Head of caudate nucleus (tissue), 42 donors: ENCODE measurements at places on chromosomes 11 and 22.
A peak's percentile ranks its signal among the peaks of the same experiment; 100 is the strongest.

DNA sequence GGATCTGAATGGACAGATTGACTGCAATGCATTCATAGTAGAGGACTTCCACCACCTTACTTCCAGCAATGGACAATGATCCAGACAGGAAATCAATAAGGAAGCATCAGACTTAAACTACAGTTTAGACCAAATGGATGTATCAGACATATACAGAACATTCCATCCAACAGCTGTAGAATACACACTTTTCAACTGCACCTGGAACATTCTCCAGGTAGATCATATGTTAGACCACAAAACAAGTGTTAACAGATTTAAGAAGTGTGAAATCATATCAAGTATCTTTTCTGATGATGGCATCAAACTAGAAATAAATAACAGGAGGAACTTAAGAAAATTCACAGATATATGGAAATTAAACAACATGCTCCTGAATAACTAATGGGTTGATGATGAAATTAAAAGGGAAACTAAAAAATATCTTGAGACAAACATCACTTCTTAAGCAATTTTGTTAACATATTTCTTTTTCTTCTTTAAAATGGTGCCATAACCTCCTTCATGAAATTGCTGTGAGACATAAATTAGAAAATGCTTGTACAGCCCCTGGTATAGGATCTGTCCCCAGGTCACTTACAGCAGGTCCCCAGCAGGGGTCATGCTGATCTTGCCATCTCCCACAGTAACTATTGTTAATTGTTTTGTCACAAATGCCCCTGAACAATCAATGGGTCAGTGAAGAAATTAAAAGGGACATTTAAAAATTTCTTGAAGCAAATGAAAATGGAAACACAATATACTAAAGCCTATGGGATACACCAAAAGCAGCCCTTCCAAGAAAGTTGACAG, 100.0 kb upstream of the OR4B1 start:
- DNase-seq: no peak

DNA sequence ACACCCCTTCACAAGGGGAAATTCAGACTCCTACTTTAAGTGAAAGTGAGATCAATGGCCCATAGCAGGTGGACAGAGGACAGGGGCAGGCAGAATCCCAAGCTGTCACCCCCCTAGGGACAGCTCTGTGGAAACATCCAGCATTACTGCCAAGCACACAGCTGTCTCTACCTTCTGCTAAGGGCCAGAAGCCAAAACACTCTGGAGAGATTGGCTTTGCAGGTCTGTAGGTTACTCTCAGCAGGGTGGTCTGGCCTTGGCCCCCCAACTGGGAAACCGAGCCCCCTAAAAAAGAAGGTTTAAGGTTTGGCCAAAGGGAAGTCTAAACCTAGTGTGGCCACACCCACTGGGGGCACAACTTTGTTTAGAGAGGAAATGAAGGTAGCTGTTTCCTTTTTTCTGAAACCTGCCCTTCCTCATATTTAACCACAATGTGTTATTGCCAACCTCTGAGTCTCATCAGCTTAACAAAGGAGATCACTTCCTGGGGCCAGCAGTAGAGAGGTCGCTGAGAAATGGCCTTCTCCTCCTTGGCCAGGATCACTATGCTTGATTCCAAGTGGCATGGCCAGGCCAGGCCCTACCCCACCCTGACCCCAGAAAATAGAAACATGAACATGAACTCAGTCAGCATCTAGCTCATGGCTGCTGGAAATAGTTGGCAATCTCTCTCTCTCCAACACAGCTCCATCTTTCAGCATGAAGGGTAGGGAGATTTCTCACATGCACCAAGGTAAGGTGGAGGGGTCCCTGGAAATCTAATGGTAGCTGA, 25.9 kb upstream of the SCARF2 start:
- DNase-seq: no peak

DNA sequence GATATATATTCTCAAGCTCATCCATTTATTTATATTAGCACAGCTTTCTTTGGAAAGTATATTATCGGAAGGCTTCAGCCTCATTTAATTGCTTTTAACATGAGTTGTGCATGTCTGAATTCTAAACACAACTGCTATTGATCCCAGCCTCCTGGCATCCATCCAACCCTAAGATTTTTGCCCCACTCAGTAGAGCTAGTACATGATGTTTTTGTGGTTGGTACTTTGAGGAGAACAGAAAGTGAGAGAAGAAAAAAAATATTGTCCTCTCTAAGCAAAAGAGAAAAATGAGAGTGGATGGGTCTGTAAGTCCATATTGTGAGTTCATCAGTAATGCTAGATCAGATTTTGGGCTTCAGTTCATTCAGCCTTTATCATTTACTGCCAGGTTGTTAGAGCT, 198.7 kb downstream of the DDX10 start:
- DNase-seq: no peak

GRCh38 chr11:63445118-63445517, 45.8 kb downstream of the PLAAT5 start:
- DNase-seq: no peak

DNA sequence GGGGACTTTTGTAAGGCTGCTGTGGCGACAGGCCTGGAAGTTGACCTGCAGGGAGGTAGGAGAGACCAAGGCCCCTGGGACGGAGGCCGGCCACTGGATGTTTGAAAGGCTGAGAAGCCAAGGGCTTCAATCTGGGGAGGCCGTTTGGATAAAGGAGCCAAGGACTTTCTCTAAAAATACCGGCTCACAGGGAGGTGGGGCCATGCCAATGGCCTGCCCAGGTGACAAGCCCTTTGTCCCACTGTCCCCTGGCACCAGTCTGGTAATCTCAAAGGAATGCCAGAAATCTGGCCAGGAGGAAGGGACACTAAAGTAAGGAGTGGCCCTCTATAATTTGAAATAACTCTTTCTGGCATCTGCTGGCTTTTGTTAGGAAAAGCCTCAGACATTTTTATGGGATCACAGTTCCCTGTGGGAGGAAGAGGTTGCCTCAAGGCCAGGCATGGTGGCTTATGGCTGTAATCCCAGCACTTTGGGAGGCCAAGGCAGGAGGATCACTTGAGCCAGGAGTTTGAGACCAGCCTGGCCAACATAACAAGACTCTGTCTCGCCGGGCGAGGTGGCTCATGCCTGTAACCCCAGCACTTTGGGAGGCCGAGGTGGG, 1.9 kb upstream of the CHKA start:
- DNase-seq: no peak

DNA sequence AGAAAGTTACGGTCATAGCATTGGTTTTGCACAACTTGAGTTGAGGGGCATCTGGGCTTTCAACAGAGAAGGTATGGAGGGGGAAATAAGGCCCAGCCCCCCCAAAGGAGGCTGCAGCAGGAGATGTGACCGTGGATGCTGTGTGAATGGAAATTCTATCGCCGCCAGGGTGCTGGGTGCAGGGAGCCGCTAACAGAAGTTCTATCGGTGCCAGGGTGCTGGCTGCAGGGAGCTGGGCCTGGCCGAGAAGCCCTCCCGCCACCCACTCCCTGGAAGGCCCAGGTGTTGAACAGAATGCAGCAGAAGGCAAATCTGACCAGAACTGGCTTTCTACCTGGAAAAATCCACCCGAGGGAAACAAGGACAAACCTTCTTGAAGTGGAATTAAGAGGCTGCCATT, 115.0 kb downstream of the SHANK2 start:
- DNase-seq: no peak

DNA sequence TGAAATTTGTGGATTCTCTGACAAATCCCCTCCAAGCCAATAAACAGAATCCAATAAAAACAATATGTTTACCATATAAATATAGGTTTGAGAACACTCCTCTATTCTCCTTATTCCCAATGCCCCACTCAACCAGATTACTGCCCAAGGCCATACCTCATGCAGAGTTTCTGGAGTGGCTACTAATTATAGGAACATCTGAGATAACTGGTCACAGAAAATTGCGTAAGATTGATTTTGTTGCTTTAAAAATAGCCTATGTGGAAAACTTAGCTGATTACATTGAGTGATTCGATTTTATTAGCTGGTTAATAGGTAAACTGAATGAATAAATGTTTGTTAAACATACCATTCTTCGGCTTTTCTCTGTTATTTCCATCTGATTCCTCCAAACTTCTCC, 48.0 kb downstream of the ME3 start:
- no peak for DNase-seq

DNA sequence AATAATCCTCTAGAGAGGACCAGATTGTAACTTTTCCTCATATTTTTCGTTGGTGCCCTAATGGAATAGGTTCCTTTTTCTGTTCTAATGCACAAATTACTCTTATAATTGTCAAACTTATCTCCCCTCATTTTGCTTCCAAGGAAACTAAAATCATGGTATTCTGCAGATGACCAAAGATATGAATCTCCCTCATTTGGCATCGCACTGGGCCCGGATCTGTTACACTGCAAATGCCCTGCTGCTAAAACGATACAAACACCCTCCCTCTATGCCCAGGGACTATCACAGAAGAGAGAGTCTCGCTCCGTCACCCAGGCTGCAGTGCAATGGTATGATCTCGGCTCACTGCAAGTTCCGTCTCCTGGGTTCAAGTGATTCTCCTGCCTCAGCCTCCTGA, 7.6 kb downstream of the KLHDC7B start:
- DNase-seq: no peak

DNA sequence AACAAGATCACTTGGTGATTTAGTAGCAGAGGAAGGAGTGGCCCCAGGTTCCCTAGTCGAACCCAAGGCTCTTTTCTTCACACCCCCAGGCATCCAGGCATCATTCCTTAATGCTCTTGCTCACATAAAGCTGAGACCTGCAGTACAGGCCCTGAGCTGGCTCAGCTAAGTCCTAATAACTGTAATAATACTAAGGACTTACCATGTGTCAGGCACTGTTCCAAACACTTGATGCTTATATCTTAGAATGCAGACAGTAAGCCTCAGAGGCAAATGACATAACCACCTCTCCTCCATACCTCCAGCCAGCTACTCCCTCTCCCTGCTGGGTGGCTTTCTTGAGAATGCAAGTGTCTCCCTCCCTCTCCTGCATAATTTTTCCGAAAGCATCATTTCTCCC, 33.2 kb downstream of the ANKK1 start:
- DNase-seq: no peak

GRCh38 chr22:31952094-31952401, 7.7 kb downstream of the YWHAH start:
- no peak for DNase-seq

DNA sequence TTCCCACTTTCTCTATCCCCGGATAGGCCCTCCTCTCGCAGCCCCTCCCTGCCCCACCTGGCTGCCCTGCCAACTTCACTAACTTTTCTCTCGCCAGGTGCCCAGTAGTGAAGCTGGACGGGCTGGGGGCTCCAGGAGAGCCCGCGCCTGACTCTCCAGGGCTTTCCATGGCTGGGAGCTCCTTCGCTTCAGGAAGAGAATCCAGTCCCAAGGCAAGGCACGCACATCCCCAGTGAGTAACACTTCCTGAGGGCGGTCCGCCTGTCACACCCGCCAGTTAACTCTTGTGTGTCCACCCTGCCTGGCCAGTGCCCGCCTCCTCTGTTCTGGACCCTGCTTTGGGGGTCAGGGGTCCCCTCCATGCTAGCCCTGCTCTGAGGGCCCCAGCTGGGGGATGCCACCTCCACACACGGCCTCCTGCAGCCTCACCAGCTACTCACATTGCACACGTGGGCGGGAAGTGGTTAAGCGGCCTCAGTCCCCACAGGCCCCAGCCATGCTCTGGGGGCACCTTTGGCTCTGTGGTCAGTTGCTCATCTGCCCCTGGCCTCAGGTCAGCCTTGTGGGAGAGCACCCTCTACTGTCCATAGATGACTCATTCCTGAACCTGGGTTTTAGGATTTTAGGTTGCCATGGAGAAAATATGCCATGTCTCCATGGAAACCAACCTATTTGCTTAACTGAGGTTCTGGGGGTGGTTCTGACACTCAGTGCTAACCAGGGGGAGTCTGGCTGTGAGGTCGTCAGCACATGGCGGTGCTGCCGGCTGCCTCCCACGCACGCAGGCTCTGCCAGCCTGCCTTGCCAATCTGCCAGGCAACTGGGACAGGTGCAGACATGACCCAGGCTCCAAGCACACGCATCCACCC, at the start of gene RIN1:
TSS of gene RIN1 (minus strand) at position 201 of the 869 bp plus-strand sequence. CDS start at position 169, 32 bp downstream.
- peak; percentile 79 for DNase-seq

- DNase-seq: peak; percentile 87
These were observed at the start of gene NLRX1 for GRCh38 chr11:119168471-119169281. Gene NLRX1 (plus strand): TSS chr11:119168725. CDS start chr11:119171404, 2,679 bp downstream.

DNA sequence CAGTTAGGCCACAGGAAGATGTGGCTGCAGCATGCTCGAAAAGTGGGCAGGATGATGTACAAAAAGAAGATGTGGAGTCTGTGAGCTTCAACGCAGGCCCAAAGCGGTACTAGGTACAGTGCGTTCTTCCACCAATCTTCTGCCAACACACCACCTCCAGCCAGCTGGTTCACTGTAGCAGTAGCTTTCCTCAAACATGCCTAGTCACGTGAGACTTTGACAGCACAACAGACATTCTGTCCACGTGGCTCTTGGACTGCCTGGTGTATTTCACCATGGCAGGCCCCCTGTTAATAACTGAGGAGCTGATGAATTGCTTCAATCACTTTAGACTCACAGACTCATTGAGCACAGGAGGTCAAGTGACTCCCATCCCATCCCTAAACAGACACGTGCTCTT, 14.1 kb downstream of the SYN3 start:
- no peak for DNase-seq

GRCh38 chr11:8375460-8375859, 111.8 kb upstream of the LMO1 start:
- no peak for DNase-seq

- no peak for DNase-seq
These were observed 107.9 kb upstream of the BMAL1 start for GRCh38 chr11:13169709-13170108.

DNA sequence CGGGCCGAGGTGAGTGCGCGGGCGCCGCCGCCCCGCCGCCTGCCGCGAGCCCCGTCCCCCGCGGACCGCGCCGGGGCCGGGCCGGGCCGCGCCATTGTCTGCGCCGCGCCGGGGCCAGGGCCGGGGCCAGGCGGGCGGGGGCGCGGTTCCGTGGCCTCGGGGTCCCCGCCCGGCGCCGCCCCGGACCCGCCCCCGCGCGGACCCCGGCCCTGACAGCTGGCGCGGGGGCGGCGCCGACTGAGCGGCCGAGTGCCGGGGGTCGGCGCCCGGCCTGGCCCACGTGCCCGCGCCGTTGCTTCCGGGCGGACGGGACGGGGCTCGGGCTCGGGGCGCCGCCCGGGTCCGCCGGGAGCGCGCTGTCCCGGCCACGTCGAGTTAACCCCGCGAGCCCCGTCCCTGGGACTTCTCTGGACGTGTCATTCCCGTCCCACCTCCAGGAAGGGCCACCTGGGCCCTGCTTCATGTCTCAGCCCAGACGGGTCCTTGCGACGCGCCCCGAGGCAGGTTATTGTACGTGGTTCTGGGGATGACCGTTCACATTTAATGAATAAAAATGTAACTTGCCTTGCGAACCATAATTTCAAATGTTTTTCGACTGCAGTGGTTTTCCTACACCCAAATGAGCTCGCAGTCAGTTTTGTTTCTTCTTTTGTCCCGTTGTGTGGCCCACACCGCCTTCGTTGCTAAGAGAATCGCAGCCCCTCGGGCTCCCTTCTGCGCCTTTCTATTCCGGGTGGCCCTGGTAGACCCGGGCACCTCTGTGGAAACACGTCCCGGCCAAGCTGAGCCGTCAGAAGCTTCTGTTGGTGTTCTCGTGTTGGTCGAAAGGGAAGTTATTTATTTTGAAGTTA, 562 bp downstream of the ZBED4 start:
- no peak for DNase-seq
